ENCODE measurements at places on chromosomes 7 and 10. TPM values are rescaled to one million over a fixed set of nuclear protein-coding genes. Genes with fewer than 3 reads are reported as not detected.
A peak's percentile ranks its signal among the peaks of the same experiment; 100 is the strongest.

OR2A5 gene
- not detected for total RNA-seq

OTUD1 gene
- 86.8 TPM for total RNA-seq

PRR15 gene
- total RNA-seq = not detected

KIAA1549 gene
- 0.10 TPM for total RNA-seq

GRCh38 chr7:32204361-32205018 is 134.3 kb upstream of the PDE1C start:
- no peaks in the 10 kb centered on the region for H3K36me3 ChIP-seq
- no peak for DNase-seq
- H3K4me3 ChIP-seq = no peak overlapping the region
- H3K27me3 ChIP-seq = no peaks in the 10 kb centered on the region
- H3K27ac ChIP-seq = no peak overlapping the region
- H3K4me1 ChIP-seq = no peaks in the 10 kb centered on the region

DNA sequence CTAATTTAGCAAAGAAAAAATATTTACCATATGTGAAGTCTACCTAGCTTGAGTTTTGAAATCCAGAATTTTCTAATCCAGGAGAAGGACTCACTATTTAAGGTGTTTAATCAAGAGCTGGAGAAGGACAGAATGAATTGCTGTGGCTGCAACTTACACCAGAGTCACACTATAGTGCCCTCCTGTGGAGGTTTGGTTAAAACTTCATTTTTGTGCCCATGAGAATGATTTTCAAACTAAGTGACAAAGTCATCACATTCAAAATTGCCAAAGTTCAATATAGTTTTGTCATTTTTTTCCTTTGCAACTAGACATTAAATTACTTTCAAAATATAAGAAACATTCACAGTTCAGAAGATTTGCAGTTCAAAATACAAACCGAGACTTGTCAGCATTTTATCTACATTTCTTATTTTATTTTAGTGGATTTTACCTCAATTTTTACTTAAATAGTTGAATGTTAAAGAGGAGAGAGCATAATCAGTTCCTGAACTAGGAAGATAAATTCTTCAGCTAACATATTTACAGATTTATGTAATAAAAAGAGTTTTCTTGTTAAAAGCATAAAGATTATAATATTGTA is 70.7 kb downstream of the CABCOCO1 start:
- no peaks in the 10 kb centered on the region for H3K4me1 ChIP-seq
- H3K4me3 ChIP-seq = no peak overlapping the region
- peak; percentile 5 for DNase-seq
- H3K36me3 ChIP-seq = no peaks in the 10 kb centered on the region
- no peak overlapping the region for H3K27ac ChIP-seq
- peaks cover 40% of the 10 kb centered on the region for H3K27me3 ChIP-seq

DNA sequence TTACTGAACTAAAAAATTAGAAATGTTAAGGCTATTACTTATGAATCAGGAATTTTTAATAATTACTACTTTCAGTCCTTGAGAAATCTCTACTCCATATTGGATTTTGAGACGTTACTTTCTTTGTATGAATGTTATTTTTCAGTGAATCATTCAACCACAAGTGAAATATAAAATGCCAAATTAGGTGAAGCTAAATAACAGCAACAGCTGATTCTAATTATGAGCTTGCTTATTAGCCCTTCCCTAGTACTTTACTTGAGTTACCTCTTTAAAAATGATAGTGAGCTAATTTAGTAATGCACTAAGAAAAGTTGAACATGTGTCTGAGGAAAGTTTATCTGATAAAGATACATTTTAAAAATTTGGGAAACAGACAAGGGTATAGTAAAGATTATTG is 51.4 kb downstream of the PCGF5 start:
- no peak overlapping the region for H3K4me3 ChIP-seq
- peaks cover 12% of the 10 kb centered on the region for H3K36me3 ChIP-seq
- H3K27me3 ChIP-seq = no peaks in the 10 kb centered on the region

- no peak overlapping the region for H3K27ac ChIP-seq
- no peaks in the 10 kb centered on the region for H3K27me3 ChIP-seq
- H3K4me3 ChIP-seq = no peak overlapping the region
- H3K36me3 ChIP-seq = no peaks in the 10 kb centered on the region
These were observed 93.0 kb upstream of the SLC25A13 start for GRCh38 chr7:96414931-96415292.

GRCh38 chr10:110363572-110364411 is 59.1 kb upstream of the SMNDC1 start:
- H3K4me3 ChIP-seq = peak overlapping the region; percentile 54
- DNase-seq = no peak
- H3K27ac ChIP-seq = peak overlapping the region; percentile 10
- no peaks in the 10 kb centered on the region for H3K27me3 ChIP-seq
- H3K36me3 ChIP-seq = no peaks in the 10 kb centered on the region
